ENCODE measurements at places on chromosomes 2 and 18.

- DNase-seq, result no peak
These were observed 13.5 kb upstream of the GPR39 start for GRCh38 chr2:132403146-132403545.

DNA sequence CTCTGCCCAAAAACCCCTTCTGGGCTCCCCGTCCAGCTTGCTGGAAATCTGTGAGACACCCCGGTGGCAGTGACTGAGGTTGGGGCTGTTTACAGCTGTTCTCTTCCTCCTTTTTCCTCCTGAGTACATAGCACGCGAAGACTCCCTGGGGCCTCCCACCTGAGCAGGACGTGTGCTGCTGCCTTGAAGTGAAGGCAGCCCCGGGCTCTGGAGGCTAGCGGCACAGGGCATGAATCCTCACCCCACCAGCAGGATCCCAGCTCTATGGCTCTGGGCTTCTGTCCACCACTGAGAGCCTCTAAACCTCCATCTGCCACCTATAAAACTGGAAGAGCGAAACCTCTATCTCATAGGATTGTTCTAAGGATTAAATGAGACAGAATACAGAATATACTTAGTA lies 182.5 kb downstream of the TMEM163 start:
- DNase-seq, result no peak

DNA sequence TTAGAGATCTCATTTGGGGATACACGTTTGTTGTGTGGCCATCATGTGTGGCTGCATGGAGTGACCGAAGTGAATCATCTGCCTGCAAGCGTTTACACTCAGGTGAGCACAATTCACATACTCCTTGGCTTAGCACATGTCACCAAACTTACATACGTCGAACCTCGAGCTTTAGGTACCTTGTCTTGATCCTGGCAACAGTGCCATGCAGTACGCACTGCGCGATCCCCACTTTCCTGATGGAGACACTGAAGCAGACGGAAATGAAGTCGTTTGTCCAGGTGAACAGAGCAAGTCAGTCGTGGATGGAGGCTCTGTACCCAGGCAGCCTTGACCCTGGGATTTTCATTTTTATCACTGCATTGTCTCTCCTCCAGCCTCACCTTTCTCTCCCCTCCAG lies 32.3 kb downstream of the KLHL29 start:
- no peak for DNase-seq

GRCh38 chr2:130720528-130720927 lies 8.3 kb upstream of the GPR148 start:
- DNase-seq, result no peak

- no peak for DNase-seq
These were observed 544 bp downstream of the DNAJC27 start for GRCh38 chr2:24971286-24971535.

DNA sequence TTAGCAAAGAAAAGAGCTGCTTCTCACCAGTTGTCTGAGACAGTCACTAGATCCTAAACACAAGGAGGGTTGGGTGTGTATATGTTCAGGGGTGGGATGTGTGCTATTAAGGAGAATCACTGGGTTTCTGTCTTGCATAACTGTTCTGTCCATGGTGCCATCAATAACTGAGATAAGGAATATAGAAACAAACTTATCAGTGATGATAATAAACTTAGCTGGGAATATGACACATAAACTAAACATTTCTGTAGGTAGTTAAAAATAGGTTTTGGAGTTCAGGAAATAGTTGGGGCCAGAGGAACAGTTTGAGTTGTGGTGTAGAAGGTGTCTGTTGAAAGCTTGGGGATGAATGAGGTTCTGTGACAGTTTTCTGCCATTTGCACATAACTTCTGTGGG lies 17.4 kb downstream of the NAPG start:
- DNase-seq, result no peak

- no peak for DNase-seq
These were observed 175.2 kb downstream of the LOXHD1 start for GRCh38 chr18:46481847-46482245.

DNA sequence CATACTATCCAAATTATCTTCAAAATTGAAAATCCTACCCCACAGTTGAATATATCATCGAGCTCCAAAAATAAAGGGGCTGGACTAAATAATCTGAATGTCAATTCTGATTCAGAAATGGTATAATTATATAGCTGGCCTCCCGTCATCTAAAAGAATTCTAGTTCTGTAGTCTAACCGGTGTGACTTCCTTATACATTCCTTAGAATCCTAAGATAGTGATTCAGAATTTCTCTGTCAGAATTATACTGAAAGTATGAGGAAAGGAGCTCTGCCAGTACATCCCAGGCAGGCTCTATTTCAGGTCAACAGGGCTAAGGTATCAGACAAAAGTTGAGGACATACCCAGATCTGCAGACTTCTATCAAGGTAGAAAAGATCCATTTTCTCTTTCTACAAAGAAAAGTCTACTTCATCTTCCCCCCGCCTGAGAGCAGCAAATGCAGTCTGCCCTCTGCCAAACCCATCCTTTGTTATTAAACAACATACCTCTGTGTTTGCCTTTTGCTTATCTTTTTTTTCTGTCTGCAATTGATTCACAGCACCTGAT lies 128.5 kb downstream of the METTL4 start:
- no peak for DNase-seq

DNA sequence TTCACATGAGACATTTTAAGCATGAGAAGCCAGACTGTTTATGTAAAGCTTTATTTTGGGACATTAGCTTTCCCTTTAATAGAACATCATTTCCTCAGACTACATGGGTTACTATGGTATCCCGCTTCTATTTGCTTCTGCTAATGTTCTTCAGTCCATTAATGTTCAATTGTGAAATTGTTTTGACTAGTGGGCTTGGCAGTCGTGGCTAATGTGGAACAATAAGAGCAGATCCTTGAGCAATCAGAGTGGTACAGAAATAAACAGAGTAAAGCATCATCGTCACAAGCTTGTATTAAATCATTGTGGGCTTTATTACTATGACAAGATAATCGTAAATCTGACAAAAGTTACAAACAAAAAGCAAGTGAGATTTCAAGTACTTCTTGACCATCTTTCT lies 60.2 kb downstream of the PDE1A start:
- no peak for DNase-seq

GRCh38 chr18:22194151-22194598 lies 24.8 kb downstream of the GATA6 start:
- no peak for DNase-seq

GRCh38 chr2:217286833-217287232 lies 427.0 kb upstream of the TNP1 start:
- DNase-seq, result no peak

GRCh38 chr2:41375901-41376300 lies 671.9 kb upstream of the PKDCC start:
- no peak for DNase-seq

GRCh38 chr2:182015334-182016109 lies 29.9 kb downstream of the PPP1R1C start:
- DNase-seq, result no peak

GRCh38 chr2:32741575-32741974 lies 113.7 kb downstream of the TTC27 start:
- no peak for DNase-seq

DNA sequence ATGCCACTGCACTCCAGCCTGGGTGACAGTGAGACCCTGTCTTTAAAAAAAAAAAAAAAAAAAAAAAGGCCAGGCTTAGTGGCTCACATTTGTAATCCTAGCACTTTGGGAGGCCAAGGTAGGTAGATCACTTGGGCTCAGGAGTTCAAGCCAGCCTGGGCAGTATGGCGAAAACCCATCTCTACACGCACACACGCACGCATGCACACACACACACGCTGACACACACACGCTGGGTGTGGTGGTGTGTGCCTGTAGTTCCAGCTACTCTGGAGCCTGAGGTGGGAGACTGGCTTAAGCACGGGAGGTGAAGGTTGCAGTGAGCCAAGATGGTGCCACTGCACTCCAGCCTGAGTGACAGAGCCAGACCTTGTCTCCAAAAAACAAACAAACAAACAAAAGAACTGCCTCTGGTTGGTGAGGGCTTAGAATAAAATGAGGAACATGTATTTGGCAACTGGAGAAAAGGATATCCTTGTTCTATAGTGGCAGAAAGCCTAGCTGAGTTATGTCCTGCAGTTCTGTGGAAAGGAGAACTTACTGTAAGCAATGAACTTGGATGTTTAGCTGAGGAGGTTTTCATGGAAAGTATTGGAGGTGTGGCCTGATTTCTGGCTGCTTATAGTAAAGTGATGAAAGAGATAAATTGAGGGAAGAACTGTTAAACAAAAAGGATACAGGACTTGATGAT lies 34.0 kb downstream of the HAT1 start:
- no peak for DNase-seq

- DNase-seq, result no peak
These were observed 45.7 kb downstream of the RAB31 start for GRCh38 chr18:9753846-9754245.

GRCh38 chr18:55234366-55235093 lies 275.3 kb upstream of the CCDC68 start:
- DNase-seq, result peak; percentile 68

DNA sequence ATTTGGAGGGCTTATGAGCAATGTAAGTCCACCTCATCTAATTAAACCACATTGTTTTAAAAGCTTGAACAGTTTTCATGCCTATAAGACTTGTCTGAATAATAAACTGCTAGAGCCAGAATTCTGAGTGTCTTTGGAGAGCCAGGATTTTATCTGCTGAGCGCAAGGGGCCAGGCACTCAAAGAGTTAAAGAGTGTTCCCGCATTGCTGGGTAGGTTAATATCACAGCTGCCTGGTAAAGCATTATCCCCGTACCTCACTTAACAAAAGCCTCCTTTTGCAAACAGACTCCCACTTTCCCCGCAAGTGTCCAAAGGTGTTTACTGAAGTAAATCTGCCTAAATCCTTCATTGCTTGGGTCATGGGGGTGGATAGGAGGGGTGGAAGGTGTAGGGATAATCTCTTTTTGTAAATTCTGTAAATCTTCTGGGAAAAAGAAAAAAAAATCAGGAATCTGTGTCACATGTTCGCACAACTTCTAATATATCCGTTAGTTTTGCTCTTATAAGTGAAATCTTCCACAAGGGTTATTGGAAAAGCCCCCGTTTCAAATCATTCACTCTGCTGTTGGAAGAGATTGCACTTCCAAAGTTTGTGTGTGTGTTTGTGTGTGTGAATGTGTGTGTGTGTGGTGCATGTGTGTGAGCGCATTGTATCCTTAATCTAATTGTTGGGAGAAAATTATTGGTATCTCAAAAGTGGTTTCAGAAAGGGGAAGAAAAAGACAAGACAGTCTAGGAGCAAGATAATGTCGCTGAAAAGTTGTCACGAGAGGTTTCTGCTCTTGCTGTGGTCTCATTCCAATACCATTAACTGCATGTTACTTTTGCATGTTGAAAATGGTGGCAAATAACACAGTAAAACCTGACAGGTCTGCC lies 10.7 kb downstream of the ZEB2 start:
- no peak for DNase-seq

DNA sequence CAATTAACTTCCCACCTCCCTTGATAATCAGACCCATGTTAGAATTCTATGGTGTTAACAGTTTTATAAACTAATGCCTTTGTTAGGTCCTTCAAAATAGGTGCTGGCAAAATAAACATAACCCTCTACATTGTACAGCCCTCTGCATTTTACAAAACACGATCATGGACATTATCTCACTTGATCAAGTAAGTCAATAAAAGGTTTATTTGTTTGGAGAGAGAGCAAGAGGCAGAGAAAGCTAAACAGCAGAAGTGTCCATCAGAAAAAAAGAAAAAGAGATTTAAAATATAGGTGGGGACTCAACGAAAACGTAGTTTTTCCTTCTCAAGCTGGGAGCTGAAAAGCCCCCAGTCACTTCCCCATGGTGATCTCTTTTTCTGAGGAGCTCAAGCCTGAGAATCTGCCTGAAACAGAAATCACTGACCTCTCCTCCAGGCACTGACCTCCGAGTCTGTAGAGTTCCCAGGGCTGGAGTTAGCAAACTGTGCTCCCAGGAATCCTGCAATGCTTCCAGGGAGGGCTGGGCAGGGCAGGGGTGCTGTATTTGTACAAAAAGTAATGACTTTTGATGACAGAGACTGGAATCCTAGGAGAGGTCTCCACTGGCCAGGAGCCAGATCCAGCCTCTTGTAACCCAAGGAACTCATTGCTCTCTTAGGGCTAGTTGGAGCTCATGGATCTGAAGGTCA lies 137.8 kb upstream of the KLHL29 start:
- no peak for DNase-seq

Measured in stimulated activated effector memory CD8-positive, alpha-beta T cell treated with anti-CD3 and anti-CD28 coated beads, Interleukin-12 subunit alpha, Interleukin-12 subunit beta, amount 100 ng/mL, for 72 hours (primary cell).